Foreskin fibroblast (primary cell): ENCODE measurements at places on chromosomes 4 and X.

DNA sequence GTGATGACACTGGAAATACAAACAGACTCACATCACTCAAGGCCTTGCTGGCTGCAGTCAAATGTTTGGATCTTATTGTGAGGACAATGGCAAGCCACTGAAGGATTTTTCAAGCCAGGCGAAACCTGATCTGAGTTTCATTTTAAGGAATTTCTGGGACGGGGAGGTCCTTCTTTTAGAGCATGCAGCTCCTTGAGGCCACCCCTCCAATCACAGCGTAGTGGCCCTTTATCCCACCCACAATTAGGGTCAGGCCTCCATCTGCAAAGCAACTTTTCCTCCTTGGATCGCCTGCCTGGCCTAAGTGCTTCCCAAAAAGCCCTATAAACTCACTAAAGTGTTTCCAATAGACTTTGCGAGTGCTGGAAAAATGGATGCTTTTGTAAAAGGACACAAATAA lies 115.5 kb downstream of the EFHC2 start:
- DNase-seq, result peak; percentile 47

GRCh38 chrX:120145295-120145925 lies 13.0 kb upstream of the RHOXF2 start:
- no peak for DNase-seq

DNA sequence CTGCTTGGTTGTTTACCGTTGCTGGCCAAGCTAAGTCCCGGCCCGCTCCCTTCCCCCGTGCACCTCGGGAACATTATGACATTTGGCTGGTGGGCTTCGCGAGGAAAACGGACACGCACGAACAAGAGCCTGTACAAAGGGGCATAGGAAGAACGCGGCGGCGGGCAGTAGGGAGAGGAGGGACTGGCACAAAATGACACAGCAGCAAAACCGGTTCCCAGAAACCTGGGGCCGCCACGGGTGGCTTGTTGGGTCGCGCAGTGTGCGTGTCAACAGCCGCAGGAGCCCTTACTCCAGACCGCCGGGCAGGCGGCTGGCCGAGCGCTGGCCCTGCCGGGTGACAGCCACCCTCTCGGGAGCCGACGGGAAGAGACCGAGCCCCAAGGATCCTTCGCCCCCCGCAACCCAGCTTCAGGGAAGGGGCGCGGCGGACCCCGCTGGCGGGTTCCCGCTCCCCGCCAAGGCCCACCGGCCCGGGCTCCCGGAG lies 1.6 kb upstream of the LIN54 start:
- no peak for DNase-seq

- no peak for DNase-seq
These were observed 22.6 kb downstream of the RTL9 start for GRCh38 chrX:110381216-110381615.

DNA sequence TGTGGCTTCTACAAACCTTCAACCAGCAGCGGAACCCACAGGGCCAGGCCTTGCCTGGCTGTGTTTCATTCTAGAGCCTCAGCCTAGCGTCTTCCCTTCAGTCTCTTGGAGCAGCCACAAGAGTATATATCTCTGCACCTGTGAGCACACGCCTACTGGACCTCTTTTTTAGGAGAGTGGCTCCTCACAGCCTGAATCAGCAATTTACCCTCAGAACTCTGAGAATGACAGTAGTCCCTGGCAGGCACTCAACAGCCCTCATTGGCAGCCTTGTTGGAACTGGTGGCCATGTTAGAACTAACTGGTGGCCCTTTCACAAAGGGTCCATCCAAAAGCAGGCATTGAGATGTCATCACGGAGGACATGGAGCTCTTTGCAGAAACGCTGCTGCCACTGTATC lies 138.9 kb downstream of the BCOR start:
- no peak for DNase-seq

GRCh38 chr4:119299260-119299671 lies 22.7 kb downstream of the FABP2 start:
- DNase-seq, result no peak

GRCh38 chrX:66022632-66023384 lies 17.1 kb downstream of the VSIG4 start:
- DNase-seq, result no peak

- no peak for DNase-seq
These were observed 17.8 kb upstream of the HGFAC start for GRCh38 chr4:3423952-3424351.

DNA sequence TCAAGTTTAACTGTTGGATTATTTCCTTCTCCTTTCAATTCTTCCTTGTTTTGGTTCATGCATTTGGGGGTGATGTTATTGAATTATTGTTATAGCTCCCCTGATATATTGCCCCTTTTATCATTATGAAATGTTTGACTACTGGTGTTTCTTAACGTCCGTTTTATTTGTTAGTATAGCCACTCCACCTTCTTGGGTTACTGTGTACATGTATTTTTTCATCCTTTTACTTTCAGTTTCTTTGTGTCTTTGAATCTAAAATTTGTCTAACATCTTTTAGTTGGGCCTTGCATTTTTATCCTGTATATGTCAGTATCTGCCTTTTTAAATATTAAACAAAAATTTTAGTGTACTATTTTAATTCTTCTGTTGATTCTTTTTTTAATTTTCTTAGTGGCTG lies 88.7 kb downstream of the TNIP2 start:
- no peak for DNase-seq

DNA sequence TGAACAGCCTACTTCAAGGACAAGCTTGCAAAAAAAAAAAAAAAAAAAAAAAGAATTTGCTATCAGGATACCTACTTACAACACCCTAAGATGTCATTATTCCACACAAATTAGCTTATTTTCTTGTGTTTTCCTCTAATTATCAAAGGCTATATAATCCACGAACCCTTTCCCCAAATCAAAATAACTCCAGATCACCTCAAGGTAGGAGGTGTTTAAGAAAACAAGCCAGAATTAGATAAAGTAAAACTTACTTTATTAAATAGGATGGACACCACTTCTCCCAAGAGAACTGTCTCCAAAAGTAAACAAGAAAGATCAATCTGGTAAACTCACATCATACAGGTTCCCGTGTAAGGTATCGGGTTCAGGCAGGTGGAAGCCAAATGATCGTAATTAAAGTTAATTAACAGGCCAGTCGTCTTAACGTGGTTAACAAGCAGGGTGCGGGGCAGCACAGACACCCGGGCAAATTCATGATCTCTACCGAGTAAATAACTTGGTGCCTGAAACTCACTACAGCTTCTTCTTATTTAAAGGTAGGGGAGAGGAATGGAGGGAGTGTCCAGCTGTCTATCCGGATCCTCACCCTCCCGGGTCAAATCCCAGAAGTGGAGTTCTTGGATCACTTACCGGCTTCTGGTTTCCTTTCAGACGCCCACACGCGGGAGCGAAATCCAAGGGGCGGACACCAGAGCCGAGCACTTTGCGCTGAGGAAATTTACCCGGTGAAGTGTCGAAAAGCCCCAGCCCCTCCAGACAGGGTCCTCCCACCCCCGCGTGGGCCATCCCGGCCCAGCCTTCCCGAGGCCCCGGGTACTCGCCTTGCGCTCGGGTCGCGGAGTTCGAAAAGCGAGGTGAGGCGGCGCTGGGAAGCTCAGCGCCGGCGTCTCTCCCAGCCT lies 708 bp downstream of the ARAP2 start:
- DNase-seq, result peak; percentile 8

GRCh38 chrX:151753313-151754046 lies 18.9 kb downstream of the CNGA2 start:
- DNase-seq, result peak; percentile 20

- no peak for DNase-seq
These were observed 1060.5 kb upstream of the INTU start for GRCh38 chr4:126572264-126572663.

- no peak for DNase-seq
These were observed 135.2 kb downstream of the STK32B start for GRCh38 chr4:5186271-5187064.

DNA sequence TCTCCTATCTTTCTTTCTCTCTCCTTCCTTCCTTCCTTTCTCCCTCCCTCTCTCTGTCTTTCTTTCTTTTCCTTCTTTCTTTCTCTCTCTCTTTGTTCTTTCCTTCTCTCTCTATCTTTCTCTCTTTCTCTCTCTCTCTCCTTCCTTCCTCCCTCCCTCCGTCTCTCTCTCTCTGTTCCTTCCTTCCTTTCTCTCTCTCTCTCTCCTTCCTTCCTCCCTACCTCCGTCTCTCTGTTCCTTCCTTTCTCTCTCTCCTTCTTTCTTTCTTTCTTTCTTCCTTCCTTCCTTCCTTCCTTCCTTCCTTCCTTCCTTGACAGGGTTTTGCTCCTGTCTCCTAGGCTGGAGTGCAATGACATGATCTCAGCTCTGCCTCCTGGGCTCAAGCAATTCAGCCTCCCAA lies 24.2 kb upstream of the P2RY8 start:
- no peak for DNase-seq

DNA sequence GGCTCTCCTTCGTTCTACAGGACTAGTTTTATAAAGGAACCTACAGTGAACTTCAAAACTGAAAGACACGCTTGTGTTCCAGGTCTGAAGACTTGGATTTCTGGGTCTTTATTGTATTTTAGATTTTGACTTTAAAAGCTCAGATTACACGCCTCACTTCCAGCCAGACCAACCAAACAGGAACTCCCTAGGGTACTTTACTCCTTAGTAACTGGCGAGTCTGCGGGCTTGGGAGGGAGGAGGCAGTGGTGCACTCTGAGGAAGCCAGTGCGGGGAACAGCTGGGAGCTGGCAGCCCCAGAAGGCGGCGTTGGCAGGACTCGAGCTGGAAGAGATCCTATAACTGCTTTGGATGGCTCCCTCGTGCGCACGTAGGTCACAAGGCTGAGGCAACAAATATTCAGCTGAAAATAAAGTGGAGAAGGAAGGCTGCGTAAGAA lies 391 bp upstream of the PHKA1 start:
- DNase-seq, result peak; percentile 70

DNA sequence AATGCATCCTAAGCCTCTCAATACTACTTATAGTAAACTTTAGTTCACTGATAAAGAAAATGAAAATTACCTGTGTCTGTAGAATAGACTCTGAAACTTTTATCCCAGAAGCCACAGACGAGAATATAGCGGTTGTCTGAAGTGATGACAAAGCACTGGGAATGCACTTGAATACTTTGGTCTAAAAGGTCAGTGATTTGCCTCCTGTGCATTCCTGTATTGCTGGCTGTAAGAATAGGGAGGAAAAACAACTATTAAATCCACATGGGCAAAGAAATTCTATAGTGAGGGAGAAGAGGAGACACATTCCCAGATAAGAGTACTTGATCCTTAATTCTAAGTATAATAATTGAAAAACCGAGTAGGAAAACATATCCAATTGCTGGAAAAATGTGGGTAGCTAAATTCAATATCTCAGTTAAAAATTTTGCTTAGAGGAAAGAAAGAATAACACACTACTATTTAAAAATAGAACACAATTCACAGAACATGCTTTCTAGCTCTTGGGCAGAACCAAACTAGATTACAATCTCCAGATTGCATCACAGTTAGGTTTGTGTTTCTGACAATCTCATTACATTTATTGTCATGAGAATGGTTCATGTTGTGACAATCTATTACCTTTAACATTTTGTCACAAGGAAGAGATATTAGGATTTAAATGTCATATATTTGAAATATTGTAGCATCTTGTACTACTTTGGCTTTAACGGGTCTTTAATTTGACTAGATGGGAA lies 232.1 kb downstream of the DCLK2 start:
- DNase-seq, result peak; percentile 61

GRCh38 chrX:64188901-64189300 lies 16.6 kb downstream of the AMER1 start:
- no peak for DNase-seq

- no peak for DNase-seq
These were observed 44.1 kb downstream of the NAA11 start for GRCh38 chr4:79281566-79282359.

DNA sequence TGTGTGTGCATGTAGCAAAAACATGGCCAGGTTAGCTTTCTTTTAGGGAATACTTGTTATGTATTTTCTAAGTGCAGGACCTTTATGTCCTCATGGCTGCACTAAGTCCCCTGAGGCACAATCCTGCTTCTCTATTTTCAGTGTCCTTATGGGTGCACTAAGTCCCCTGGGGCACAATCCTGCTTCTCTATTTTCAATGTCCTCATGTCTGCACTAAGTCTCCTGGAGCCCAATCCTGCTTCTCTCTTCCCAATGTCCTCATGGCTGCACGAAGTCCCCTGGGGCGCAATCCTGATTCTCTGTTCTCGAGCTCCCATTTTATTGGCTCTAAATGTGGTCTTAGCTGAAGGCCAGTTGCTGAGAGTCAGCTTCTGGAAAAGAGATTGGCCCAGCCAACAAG lies 49.7 kb upstream of the GPRIN3 start:
- DNase-seq, result no peak

GRCh38 chrX:71282514-71283402 lies 677 bp upstream of the NONO start:
- no peak for DNase-seq

- no peak for DNase-seq
These were observed 515.0 kb downstream of the CFAP47 start for GRCh38 chrX:36434522-36434921.

DNA sequence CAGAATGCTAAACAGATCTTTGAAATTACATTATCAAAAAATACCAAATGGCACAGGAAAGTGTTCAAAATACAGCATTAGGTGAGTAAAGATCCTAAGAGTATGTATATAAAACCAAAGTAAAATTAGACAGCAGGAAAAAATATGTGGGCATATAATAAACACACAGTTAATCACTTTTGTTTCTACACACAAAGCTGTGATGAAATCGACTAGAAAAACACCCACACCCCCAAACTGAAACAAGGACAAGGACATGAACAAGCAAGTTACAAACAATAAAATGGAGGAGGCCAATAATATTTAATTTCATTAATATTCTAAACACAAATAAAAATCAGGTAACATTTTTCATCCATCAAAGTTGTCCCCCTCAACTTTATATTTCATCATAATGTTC lies 143.2 kb downstream of the FRYL start:
- DNase-seq, result no peak

- peak; percentile 92 for DNase-seq
These were observed 202.4 kb downstream of the CHIC2 start for GRCh38 chr4:53861856-53862610.

GRCh38 chrX:129719268-129719667 lies 19.5 kb upstream of the XPNPEP2 start:
- DNase-seq, result no peak

- DNase-seq, result no peak
These were observed 218.7 kb upstream of the JADE1 start for GRCh38 chr4:128590773-128591172.

DNA sequence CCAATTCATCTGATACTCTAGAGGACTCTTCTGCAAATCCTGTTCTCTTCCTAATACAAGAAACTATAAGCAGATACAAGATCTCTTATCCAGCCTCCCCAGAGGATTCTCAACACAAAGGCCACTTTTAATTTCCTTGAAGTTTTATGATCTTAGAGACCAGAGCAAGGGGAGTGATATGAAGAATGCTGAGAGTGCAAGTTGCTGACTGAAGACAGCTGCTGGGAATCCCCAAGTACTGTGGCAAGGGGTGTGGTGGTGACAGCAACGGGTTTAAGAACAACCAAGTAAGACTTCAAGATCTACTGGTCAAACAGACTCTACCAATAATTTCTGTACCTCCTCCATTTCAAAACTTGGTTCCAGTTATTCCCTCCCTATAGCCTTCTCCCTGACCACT lies 7.0 kb downstream of the AMMECR1 start:
- DNase-seq, result peak; percentile 28
